H9 (cell line): ENCODE measurements at places on chromosomes 7 and 10.

GRCh38 chr7:95316588-95316987, 7.7 kb downstream of the PON1 start:
- DNase-seq = no peak

DNA sequence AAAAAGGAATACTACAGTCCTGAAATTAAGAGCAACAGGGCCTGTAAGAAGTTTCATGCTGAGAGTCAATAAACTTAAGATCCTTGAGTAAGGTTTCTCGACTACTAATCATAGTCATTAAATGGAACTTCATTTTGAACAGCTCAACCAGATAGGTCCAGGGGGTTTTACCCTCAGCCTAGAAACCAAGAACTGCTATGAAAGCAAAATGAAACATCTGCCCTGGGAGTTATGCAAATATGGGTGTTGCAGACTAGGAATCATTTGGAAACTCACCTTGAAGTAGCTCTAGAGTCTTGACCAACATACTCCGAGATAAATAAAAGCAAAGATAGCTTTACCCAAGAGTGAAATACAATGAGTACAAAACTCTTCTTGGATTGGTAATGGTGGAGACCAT, 128.0 kb downstream of the HGF start:
- no peak for DNase-seq

GRCh38 chr10:62707810-62708209, 96.7 kb upstream of the ADO start:
- no peak for DNase-seq

DNA sequence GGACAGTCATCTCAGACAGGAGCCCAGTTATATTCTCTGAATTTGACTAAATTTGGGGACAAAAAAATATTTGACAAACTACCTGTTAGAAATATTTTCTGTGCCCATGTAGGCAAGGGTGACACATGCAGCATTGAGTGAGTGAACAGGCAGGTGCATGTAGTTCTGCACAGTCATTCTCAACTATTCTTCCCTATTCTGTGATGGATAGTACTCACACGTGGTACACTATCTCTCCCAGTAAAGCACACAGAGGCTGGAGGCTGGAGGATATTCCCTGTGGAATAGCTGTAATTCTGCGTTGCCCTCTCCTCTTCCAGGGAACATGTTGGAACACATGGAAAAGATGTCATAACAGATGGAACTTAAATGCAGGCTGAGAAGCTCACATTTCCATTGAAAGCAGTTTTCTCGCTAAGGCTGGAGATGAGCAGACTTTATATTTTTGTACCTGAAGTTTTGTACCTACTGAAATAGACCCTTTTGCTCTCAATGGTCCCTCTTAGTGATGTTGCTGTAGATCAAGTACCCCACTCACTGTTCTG, 75.0 kb downstream of the GPR141 start:
- no peak for DNase-seq

DNA sequence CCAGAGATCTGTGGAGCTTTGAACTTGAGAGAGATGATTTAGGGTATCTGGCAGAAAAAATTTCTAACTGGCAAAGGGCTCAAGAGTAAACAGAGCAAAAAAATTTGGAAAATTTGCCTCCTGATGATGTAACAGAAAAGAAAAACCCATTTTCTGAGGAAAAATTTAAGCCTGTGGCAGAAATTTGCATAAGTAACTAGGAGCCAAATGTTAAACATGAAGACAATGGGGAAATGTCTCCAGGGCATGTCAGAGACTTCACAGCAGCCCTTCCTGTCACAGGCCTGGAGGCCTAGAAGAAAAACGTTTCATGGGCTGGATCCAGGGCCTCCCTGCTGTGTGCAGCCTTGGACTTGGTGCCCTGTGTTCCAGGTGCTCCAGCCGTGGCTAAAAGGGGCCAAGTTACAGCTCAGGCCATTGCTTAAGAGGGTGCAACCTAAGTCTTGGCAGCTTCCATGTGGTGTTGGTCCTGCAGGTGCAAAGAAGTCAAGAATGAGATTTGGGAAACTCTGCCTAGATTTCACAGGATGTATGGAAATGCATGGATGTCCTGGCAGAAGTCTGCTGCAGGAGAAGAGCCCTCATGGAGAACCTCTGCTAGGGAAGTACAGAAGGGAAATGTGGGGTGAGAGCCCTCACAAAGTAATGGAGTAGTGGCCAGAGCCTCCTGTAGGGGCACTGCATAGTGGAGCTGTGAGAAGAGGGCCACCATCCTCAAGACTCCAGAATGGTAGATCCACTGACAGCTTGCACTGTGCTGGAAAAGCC, 8.1 kb downstream of the SEMA3D start:
- no peak for DNase-seq

- peak; percentile 76 for DNase-seq
Observed at GRCh38 chr7:145902123-145902522, 214.5 kb upstream of the CNTNAP2 start.

DNA sequence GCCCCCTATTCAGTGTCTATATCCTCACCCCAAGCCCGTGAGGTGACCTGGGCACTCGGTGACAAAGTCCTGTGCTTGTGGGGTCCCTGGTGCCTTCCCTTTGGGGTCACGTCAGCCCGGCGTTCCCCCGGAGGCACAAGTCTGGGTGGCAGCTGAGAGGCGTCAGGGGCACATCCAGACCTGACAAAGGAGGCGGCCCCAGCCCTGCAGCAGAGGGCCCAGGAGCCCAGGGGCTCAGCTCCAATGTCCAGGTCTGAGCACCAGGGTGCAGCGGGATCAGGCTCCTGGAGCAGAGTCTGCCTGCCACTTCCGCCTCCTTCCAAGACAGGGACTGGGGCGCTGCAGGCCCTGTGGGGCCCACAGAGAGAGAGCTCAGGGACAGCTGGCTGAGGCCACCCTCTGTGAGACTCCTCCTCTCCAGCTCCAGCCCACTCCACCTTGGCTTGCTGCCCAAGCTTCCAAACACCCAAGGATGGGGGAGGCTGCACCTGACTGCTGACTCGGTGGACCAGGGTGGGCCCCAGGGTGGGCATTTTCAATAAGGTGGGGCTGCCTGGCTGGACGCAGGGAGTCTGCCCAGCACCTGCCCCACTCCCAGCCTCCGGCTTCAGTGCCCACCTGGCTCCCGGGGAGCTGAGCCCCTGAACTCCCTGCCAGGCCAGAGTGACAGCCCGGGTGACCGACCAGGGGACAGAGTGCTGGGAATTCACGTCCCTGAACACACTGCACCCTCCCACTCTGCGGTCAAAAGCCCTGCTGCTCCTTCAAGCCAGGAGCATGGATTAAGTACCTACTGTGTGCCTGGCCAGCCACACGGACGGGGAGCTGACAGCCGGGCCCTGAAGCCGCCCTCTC, 1.0 kb upstream of the KNDC1 start:
- peak; percentile 71 for DNase-seq

- DNase-seq = no peak
Observed at GRCh38 chr10:79128241-79128922, 59.6 kb downstream of the ZMIZ1 start.

DNA sequence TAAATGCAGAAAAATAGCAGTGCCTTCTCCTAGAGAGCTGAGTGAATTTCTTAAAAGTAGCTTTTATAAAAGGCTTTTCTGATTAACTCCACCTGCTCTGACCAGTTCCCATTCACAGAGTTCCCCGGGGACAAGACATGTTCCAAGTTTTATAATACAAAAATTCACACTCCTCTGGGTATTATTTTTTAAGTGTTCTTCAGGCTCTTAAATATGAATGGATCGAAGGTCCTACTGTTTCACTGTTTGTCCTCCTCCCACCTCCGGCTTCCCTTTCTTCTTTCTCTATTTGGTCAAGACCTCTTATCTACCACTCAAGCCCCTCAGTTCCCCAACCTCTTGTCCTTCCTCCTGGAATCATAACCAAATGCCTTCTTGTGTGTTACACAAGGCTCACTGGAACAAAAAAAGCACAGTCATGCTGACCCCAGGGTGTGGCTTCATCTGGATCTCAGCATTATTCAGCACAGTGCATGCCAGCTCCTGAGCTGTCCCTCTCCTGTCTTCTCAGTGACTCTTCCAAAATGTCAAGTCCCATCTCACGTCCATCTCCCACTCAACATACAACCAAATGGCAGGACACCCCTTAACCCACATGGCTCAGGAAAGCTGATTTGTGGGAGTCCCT, 222.4 kb downstream of the SORCS1 start:
- DNase-seq = no peak

DNA sequence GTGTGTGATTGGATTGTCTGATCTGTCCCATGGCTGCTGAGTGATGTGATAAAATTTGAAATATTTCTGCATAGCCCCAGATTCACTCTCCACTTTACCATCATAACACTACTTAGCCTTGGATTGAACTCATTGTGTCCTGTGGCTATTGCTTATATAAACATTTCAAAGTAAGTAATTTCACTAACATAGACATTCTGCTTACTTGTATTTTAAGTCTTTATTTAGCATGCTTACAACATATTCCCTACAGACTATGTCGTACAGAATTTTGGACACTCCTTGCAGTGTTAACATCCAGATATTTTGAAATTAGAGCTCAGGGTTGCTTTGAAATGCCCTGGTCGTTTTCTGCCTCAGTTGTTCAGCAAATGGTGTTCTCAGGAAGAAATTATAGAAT, 117.6 kb downstream of the LRRC4 start:
- no peak for DNase-seq

DNA sequence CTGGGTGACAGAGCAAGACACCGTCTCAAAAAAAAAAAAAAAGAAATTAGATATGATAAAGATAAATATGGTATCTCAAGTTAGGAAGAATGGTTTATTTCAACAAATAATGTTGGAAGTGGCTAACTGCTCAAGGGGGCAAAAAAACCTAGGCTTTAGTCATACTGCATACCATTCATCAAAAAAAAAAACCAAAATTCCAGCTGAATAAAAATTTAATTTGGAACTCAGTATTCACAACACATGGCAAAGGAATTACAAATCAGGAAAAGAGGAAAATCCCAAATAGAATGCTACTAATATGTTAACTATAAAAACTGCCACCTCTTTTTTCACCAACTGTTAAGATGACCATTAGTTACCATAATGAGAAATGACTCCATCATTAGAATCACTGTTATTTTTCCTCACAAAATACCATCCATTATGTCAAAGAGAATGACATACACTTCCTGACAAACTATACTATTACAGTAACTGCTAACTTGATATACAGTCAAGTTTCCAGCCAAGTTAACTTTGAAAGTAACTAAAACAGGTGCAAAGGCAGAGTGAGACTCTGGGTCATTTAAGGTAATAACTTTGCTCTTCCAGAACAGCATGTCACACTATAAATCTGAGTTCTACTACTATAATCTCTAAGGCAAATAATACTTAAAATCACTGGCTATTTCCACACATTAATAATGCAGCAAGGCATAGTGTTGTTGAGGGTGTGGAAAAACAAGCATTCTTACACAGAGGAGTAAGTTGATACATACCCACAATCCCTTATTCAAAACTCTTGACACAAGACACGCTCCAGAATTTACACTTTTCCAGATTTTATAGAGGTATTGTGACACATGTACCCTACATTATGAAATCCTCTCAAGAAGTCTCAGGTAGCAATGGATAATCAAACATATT, 10.2 kb downstream of the KBTBD2 start:
- no peak for DNase-seq

GRCh38 chr10:28295336-28295735, 7.5 kb downstream of the MPP7 start:
- DNase-seq = no peak

GRCh38 chr10:1631282-1631681, 106.0 kb downstream of the ADARB2 start:
- DNase-seq = no peak

DNA sequence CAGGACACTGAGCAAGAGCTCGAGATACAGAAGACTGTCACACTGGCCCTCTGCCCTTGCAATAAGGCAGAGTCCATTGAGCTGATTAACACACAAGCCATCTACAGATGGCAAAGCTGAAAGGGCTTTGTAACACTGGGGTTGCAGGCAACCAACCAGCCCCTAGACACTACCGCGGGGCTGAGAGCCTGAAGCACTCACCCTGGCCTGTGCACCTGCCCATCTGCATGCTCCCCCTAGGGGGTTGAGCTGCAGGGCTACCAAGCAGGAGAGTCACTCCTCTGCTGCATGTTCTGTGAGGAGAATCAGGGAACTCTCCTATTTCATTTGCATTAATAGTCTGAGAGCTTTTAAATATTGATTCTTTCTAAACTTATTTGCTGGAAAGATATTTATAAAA, 128.1 kb upstream of the VIPR2 start:
- DNase-seq = peak; percentile 27

- no peak for DNase-seq
Observed at GRCh38 chr7:122577449-122578003, 121.4 kb downstream of the RNF133 start.

GRCh38 chr7:106029451-106029850, 66.4 kb downstream of the CDHR3 start:
- no peak for DNase-seq

DNA sequence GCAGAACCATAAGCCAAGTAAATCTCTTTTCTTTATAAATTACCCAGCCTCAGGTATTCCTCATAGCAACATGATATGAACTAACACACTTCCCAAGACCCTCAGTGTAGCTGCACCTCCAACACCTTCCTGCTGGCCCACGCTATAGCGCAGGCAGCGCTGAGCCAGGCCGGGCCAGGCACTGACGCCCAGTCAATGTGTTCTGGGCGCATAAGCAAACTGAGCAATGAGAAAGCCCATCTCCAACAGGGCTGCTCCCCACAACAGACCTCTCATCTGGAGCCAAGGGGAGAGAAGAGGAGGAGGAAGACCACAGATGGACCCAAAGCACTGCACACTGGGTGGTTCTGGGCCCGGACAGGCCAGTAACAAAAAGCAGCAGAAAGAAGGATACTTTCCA, 40.8 kb downstream of the FAM53B start:
- no peak for DNase-seq

- DNase-seq = no peak
Observed at GRCh38 chr7:100148225-100148558, 526 bp upstream of the LAMTOR4 start.

GRCh38 chr10:126014309-126014708, 117.9 kb downstream of the FANK1 start:
- DNase-seq = no peak
